NCI-H774 (cell line): ENCODE measurements at places on chromosomes 1 and 21.

DNA sequence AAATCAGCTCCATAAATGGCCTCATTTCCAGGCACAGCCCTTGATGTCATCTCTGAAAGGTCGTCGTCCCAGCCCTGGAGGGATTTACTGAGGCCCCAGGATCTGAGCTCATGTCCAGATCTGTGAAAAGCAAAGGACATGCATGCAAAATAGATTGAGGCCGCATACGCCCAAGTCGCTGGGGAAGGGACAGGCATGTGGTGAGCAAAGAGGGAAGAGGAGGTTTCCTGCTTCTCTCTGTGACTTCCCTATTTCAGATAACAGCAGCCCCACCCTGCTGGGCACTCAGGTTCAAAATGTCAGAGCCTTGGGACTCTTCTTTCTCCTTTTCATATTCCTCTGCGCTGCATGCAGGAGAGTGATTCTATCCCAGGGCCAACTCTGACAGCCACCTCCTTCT is 197.2 kb downstream of the ADSS2 start:
- no peak for DNase-seq

DNA sequence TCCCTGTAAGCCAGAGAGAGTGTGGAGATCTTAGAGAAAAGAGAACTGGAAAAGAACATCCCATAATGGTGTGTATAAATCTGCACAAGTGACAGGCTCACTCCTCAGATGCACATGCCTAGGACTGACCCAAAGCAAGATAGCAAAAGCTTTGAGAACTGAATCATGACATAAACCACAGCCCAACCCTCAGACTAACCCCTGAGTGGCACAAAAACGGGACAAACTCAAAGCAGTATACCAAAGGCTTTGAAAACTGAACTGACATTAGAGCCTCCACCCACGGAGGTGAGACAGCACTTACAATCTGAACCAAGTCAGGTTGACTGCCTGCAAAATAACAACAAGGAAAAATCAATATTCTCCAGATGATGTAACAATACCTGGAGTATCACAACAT is 70.8 kb downstream of the TIAM1 start:
- no peak for DNase-seq

DNA sequence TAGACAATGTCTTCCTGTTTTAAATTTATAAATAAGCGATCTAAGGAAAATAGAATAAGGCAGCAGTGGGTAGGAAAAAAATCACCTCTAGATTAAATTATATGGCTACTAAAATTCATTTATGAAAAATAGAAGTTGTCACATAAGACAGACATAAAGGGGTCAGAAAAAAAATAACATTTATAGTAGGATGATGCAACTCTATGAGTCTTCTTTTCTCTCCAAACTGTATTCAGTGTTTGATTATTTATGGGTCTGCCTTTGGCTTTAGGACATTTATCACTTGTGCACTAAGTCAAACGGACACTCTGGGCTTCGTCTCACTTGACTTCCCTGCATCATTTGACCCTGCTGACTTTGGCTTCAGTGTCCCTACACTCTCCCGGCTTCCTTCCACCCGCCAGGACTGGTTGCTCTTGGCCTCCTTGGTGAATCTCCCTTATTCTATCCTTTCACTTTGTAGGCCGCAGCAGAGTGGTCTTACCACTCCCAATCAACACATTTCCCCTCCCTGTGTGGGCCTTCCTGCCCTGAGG is 47.0 kb upstream of the DESI2 start:
- DNase-seq, result no peak

GRCh38 chr1:161945306-161946060 is 78.2 kb downstream of the OLFML2B start:
- no peak for DNase-seq

- DNase-seq, result peak; percentile 40
Observed at GRCh38 chr1:50060279-50060678, 36.5 kb upstream of the AGBL4 start.

GRCh38 chr21:26835714-26836265 is 9.4 kb downstream of the ADAMTS1 start:
- no peak for DNase-seq

GRCh38 chr1:196651637-196652215 is at the start of gene CFH:
TSS of gene CFH (plus strand) at chr1:196652043. CDS start at chr1:196652118, 75 bp downstream.
- no peak for DNase-seq

DNA sequence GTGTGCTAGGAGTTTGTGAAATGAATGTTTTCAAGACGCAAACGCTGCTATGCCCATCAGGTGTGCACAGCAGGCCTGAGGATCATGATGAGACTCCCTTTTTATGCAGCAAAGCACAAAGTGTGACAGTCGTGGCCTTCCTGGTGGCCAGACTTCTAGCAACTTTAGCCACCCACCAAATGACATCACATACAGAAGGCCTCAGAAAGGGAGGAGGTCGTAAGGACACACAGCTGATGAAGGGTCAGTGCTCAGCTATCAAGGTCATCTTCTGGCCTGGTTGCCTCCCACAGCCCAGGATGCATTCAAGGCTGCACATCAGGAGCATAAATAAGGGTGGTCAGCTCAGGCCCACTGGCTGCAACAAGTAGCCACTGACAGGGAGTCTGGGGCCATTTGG is 36.6 kb downstream of the BMP8A start:
- no peak for DNase-seq

- DNase-seq, result no peak
Observed at GRCh38 chr1:146021050-146021445, 487 bp downstream of the HJV start.

DNA sequence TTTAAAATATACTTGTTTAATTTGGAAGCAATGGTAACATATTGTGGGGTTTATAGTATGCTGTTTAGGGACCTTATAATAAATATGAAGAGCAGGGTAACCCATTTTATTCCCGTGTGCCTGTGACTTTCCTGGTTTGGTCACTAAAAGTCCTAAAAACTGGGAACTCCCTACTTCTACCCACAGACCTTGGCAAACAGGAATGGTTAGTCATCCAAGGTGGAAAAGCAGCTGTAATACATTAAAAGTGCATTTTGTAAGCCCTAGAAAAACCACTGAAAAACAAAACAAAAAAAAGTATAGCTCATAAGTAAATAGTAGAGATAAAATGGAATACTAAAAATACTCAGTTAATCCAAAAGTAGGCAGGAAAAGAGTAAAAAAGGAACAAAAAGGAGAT is 538.9 kb downstream of the LMO4 start:
- no peak for DNase-seq

GRCh38 chr1:211541720-211542477 is 37.1 kb downstream of the SLC30A1 start:
- no peak for DNase-seq

DNA sequence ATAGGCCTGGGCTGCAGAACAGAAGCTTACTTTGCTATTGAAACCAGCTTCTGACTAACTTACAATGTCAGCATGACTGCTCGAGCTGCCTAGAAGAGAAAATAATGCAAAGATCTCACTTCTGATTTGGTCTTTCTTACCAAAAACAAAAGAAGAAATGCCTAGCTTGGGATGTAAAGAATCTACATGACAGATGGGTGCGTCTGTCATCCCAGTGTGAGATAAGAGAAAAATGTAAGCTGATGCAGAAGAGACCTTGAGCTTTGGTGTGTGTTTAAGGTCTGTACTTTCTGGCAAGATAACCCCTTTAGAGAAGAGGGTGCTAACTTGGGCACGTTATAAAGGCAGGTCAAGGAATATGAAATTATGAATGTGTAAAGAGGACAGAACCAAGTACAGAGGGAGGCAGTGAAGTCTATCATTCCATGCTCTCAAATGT is 3.6 kb downstream of the FAM20B start:
- no peak for DNase-seq

- DNase-seq, result no peak
Observed at GRCh38 chr1:6208723-6209660, 3.1 kb downstream of the RNF207 start.

DNA sequence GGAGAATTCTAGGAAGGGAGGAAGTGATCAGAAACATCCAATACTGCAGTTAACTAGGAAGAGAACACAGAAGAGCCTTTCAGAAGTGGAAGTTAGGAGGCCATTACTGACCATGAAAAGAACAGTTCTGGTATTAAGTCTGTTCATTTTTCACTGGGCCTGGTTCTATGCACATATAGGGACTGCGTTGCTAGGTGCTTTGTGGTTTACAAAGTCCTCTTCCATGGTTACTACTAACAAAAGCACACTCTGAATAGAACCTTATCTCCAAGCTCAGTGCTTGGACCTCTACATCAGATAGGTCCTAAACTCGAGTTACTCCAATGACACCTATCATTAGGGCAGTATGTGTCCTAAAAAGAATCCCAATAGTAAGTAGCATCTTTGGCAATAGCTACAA is 75.4 kb downstream of the RPAP2 start:
- DNase-seq, result no peak

DNA sequence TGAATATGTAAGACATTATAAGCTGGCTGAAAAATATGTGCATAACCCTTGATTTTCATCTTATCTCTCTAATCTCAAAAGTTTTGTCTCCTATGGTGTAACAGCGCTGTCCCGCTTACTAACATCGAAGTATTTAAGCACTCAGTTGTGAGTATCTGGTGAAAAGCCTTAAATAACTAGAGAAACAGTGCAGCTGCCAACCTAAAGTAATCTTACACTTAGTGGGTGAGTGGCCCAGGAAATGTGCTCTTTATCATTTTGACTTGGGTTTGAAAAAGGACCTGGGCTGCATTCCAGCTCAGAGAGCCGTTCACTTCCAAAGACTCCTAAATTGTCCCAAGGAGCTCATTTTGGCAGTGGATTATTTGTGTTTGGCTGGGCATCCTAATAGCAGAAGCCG is 225.9 kb downstream of the SPATA17 start:
- no peak for DNase-seq
